ENCODE measurements at places on chromosomes 1 and 21.

DNA sequence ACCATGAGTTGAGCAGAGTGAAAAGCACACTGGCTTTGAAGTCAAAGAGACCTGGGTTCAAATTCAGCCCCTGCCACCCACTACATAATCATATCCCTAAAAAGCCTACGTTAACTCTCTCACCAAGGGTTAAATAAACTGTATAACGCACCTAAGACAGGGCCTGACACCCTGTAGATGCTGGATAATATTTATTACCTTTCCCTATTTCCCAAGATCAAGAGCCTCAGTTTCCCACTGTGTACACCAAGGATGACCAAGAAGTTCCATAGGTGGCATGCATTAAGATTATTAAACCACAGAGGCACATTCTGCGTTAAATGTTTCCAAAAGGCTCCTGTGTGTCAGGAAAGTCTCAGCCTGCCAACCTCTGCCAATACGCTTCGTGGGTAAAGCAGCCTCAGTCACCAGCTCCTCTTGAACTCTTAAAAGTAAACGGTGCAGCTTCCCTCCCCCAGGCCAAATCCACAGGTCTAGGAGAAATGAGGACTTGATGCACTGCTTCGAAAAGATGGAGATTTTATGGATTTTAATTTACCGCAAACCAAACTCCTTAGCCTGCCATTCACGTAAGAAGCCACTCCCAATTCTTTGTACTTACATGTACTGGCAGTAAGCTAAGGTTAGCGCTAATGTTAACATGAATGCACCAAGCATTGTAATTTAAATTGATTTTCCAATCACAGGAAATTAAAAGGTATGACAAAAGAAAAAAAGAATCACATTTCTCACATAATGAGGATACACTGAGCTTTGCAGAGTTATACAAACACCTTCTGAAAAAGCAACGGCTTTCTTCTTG is 2.6 kb downstream of the USP24 start:
- DNase-seq, result no peak

DNA sequence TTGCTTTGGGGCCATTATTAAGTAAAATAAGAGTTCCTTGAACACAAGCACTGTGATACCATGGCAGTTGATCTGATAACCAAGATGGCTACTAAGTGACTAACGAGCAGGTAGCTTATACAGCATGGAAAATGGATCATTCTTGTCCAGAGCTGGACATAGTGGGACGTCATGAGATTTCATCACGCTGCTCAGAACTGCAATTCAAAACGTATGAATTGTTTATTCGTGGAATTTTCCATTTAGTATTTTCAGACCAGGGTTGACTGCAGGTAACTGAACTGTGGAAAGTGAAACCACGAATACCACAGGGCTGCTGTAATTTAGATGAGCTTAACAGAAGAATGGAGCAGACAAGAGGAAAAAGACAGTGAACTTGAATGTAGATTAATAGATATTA is 38.9 kb downstream of the CCDC18 start:
- DNase-seq, result no peak

DNA sequence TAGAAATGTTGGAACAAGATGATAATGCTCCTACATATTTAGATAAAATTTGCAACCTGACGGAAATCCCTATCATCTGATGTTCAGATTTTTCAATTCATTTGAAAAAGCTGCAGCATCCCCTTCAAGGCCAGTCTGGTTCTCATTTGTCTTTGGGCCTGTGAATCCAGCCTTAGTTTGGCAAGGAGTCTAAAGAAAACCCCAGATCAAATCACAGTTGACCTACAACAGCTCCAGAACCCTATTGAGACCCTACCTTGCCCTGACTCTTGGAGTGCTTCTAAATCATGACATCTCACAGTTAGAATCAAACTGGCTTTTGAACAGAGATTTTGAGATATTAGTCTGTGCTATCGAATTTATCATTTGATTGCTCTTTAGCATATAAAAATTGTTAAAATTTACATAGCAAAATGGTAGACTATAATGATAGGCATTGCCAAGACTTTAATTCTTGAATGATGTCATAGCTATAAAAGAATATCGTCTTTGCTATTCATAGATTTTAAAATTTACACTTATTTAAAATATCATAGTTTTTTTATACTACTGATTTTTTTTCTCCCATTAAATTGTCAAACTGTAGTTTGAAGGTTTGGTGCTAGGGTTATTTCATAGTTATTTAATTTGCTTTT is 2.2 kb downstream of the PPP2R5A start:
- peak; percentile 18 for DNase-seq

GRCh38 chr1:20551945-20552727 is at the start of gene FAM43B:
FAM43B (plus strand) TSS chr1:20552573; CDS start chr1:20552974, 401 bp downstream.
- DNase-seq, result peak; percentile 91

- DNase-seq, result no peak
Observed at GRCh38 chr21:44295646-44296045, 4.2 kb upstream of the PFKL start.

DNA sequence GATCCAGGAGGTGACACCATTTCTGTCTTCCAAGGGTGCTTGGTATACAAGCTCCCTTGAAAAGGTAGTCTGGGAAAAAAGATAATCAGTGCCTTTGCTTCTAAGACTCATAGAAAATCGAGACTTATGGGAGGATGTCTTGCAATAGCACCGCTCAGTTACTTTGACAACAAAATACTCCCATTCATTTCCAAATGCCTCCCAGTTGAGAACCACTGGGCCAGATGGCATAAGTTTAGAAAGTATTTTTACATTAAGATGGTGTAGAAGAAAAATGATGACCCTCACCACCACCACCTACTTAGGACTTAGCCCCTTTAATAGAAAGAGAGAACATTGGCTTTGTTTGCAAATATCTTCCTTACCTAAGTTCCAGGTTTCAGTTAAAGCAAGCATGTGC is 4.6 kb downstream of the TRMT13 start:
- no peak for DNase-seq

- DNase-seq, result no peak
Observed at GRCh38 chr1:64392109-64392508, 77.8 kb upstream of the CACHD1 start.

- peak; percentile 78 for DNase-seq
Observed at GRCh38 chr1:112688781-112689193, 14.3 kb downstream of the MOV10 start.

GRCh38 chr1:214281720-214282629 is 1.0 kb downstream of the SMYD2 start:
- DNase-seq, result peak; percentile 54

- DNase-seq, result peak; percentile 97
Observed at GRCh38 chr21:37563641-37564340, 197.2 kb downstream of the DYRK1A start.

DNA sequence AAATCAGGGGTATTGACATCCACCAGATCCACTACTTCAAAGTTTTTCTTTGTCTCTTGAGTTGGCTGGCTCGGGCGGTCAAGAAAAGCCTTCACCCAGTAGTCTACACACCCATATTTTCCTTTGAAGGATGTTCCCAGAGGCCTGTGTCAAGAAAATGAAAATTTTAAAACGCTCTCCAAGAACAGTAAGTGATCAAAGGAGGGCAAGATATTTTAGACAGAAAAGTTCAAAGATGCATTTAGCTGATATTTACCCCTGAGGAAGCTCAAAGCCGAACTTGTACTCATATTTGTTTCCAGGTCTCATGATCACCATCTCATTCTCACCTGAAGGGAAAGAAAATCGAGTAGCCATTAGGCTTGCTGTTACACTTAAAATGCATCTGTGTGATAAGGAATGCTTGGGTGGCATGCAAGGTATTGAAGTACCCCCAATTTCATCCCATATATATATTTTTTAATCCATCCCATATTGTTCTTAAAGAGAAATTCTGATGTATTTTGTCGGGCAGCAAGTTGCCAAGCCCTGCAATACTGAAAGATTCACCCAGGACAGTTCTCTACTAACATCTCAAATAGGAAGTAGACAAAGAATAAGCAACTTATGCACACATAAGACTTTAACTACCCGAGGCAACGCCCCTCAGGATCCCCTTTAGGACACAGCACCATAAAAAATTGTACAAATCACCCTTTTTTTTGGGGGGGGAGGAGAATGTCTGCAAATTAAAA is 1.1 kb downstream of the TXNIP start:
- peak; percentile 24 for DNase-seq

DNA sequence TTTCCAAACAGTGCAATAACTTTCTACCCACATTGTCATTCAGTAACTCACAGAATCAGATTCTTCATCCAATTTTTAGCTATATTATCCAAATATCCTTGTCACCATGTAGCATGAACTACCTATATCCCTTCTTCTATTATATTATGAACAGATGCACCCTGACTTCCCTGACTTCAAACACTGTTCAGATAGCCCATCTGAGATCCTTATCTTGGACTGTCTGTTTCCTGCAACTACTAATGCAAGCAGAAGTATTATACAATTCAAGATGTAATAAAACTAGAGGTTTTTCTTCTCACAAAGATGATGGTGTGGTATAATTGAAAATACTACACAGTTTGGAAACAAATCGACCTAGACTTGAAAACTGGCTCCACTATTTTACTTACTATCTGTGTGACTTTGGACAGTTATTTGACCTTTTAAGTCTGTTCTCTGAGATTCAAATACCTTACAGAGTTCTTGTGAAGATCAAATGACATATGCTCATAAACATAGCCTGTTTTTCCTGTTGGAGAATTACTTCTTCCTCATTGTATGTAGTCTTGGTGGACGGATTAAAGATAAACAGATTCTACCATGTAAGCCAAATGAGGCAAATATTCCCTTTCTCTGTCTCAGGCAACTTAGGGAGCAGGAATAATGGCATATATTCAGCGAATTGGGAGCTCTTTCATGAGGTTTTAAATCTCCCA is 407.9 kb upstream of the ZRANB2 start:
- DNase-seq, result no peak

DNA sequence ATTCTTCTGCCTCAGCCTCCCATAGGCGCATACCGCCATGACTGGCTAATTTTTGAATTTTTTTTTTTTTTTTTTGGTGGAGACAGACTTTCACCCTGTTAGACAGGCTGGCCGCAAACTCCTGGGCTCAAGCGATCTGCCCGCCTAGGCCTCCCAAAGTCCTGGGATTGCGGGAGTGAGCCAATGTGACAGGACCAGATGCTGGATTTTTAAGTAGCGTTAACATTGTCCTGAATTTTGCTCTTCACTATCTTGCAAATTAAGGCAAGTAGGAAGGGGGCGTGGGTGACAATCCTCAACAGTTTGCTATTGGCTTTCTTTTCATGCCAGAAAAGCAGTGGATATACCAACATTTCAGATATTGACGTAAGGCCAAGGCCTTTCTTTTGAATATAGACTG is 49.7 kb upstream of the TSNAX start:
- DNase-seq, result no peak

DNA sequence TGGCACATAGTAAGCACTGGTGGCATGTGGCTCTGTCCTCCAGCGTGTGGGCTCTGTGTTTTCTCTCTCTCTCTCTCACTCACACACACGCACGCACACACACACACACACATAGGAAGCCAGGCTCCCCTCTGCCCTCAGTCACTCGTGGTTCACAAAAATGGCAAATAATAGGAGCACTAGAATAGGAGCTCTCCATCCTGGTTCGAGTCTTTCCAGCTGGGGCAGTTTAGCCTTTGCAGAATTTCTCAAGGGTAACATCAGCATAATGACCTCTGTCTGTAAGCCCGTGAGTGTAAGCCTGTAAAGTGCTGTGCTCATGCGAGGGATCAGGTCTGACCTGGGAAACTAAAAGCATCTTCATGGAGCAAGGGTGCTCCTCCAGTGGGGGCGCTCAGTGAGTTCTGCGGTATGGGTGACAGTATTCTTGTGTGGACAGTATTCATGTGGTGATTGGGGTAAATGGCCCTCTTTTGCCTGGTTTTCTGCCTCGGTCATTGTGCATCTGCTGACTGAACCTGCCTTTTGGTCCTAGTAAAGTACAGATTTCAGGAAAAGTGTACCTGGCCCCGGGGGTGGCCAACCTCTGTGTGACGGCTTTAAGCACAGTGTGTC is 842 bp upstream of the ZC3H12A start:
- no peak for DNase-seq

- peak; percentile 85 for DNase-seq
Observed at GRCh38 chr1:209645574-209646452, 6.4 kb downstream of the LAMB3 start.

DNA sequence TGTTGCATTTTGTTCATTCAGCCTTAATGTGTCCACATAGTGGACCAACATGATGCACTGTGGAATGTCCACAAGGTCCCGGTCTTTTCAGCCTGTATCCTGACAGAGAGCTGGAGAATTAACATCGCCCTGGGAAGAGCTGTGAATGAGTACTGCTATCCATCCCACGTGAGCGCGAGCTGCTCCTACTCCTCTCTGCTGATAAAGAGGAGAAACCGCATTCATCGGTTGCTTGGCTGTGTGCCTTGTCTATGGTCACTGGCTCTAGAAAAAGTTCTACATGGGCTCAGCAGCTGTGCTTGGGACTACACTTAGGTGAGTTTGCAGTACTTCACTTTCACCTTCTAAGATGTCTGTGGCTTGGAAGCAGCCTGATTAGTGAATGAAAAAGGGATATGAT is 31.1 kb upstream of the IGSF5 start:
- DNase-seq, result no peak

DNA sequence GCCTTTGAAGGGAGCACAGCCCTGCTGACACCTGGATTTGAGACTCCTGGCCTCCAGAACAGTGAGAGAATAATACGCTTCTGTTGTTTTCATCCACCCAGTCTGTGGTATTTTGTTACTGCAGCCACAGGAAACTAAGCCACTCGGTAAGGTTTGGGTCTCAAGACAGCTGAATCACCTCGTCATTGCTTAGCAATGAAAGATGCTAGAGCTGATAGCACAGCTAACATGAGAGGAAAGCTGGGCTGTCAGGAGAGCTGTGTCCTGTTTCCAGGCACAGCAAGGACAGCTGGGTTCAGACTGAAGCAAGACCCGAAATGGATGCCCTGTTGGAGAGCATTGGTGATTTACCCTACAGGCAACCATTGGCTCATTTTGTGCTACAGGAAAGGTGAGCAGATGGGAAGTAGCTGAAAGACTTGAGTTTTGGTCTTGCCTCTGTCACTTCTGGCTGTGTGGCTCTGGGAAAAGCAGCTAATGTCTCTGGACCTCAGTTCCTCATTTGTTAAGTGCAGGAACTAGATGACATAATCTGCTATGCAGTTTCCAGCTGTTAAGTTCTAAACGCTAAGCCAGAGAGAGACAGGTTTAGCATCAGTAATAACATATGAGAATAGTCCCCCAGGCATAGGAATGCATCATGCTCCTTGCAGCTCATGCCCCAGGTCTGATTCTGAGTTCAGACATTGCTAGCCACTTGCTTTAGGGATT is 58.0 kb downstream of the CLIC6 start:
- DNase-seq, result no peak

DNA sequence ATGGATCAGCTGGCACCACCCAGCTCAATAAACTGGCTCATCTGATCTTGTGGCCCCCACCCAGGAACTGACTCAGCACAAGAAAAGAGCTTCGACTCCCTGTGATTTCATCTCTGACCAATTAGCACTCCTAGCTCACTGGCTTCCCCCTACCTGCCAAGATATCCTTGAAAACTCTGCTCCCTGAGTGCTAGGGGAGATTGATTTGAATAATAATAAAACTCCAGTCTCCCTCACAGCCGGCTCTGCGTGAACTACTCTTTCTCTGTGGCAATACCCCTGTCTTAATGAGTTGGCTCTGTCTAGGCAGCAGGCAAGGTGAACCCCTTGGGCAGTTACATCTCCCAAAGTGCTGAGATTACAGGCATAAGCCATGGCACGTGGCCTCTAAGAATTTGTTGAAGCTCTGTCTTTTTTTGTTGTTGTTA is 11.8 kb upstream of the RHBDL2 start:
- no peak for DNase-seq

- DNase-seq, result no peak
Observed at GRCh38 chr21:35987475-35987874, 72.9 kb downstream of the SETD4 start.

- no peak for DNase-seq
Observed at GRCh38 chr1:156640842-156641706, 843 bp upstream of the BCAN start.

GRCh38 chr1:206754011-206754410 is 16.6 kb upstream of the IL19 start:
- DNase-seq, result no peak
